ENCODE measurements at places on chromosomes 6 and 20.

- peak; percentile 50 for DNase-seq
These were observed 3.3 kb upstream of the ASXL1 start for GRCh38 chr20:32354592-32355416.

GRCh38 chr20:25418776-25419175, 11.3 kb downstream of the GINS1 start:
- DNase-seq, result no peak

GRCh38 chr20:56381501-56381900, 10.5 kb downstream of the AURKA start:
- DNase-seq, result no peak

DNA sequence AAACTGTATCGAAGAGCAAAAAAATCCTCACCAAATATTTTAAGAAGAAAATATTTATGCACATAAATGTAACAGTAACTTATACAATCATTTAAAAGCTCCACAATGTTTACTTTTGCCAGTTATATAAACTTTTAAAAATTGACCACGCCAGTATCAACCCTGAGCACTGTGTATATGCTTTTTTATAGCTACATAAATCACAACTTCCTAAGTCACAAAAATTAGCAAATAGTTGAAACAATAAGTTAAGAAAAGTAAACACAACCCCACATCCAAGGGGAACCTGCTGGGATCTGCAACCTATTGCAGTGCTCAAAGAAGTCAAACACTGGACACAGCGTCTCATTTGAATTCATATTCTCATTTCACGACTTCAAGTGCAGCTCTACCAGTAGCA, 89.8 kb upstream of the DST start:
- no peak for DNase-seq

- DNase-seq, result no peak
These were observed 3.4 kb downstream of the CALHM4 start for GRCh38 chr6:116556814-116557415.
